T-helper 22 cell (primary cell): ENCODE measurements at places on chromosomes 4 and X.

DNA sequence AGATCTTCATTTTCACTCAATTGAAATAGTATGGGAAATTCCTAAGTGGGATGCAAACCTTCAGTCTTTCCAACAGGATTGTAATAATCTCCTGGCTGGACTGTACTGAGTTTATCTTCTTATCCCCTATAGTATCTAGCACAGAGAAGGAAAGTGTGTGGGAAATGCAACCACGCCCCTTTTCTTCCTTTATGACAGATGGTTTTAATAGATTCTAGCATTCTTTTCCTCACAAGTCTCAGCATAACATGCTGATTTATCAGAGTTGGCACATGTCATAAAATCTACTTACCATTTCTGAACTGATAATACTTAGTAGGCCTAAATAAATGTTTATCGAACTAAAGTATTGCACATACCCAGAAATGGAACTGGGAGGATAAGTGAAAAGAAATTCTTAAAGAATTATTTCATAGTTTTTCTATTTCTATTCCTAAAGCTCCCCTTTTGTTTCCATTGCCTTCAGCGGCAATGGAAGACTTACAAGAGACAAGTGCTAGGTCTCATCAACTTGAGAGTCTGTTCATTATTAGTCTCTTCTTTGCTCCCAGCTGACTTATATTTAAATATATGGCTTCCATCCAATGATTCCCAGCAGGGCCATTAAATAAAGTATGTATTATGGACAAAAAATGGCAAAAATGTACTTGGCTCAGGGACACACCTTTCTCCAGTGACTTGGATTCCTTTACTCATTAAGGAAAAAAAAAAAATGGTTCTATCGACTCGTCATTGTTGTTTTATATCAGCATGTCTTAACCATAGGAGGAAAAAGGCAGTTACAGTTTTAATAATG lies 484.5 kb downstream of the IL1RAPL1 start:
- DNase-seq: no peak

DNA sequence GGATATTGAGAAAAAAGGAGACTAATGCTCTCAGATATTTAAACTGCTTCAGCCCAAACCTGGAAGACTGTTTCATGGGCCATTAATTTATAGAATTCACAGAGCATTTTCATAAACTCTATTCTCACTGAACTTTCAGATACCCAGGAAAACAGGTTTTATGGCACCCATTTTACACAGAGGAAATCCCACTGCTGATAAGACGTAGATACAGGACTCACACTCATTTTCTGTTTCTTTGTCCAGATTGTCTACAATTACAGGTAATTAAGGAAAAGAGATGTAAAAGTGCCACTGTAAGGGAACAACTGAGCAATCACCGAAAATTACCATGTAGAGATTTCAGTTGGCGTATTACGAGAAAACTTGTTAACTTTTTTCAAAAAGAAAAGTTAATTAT lies 83.3 kb downstream of the FAM184B start:
- no peak for DNase-seq

DNA sequence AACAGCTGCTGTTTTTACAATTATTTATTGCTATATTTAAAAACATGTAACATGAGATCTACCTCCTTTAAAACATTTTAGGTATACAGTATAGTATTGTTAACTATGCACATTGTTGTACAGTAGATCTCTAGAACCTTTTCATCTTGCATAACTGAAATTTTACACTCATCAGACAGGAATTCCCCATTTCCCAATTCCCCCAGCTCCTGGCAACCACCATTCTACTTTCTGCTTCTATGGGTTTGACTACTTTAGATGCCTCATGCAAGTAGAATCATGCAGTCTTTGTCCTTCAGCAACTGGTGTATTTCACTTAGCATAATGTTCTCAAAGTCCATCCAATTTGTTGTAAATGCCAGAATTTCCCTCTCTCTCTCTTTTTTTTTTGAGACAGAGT lies 9.7 kb upstream of the LSM6 start:
- no peak for DNase-seq

DNA sequence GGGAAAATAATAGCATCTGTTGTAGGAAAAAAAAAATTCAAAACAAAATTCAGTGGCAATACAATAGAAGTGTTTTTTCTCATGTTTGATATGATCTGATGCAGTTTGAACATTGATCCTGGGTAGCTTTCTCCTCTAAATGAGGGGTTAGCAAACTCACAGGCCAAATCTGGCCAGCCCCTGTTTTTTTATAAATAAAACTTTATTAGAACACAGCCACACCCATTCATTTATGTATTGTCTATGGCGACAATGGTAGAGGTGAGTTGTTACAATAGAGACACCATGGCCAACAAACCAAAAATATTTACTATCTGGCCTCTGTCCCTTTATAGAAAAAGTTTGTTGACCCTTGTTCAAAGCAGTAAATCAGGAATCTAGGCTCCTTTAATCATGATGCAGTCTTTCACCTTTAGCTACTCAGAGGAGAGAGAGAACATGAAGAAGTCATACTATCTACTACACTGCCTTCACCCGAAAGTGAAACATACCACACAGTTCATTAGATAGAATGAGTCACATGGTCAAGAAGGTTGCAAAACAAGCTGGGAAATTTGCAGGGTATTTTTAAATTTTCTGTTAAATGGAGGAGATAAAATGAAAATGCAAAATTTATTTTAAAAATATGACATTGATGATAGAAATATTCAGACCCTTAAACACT lies 186.6 kb upstream of the MAOA start:
- DNase-seq: no peak

DNA sequence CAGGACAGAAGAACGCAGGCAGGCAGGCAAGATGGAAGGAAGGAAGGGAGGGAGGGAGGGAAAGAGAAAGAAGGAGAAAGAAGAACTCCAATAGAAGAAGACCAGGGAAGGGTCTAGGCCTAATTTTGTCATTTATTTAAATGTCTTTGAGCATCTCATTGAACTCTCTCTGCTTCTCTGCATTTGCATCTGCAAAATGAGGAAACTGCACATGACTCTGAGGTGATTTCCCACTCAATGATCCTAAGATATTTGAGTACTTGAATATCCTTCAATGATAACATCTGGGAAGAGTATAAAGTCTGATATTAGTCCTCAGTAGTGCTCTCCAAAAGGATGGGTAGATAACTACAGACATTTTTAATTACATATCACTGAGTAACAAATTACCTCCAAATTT lies 33.1 kb upstream of the RBPJ start:
- DNase-seq: no peak

DNA sequence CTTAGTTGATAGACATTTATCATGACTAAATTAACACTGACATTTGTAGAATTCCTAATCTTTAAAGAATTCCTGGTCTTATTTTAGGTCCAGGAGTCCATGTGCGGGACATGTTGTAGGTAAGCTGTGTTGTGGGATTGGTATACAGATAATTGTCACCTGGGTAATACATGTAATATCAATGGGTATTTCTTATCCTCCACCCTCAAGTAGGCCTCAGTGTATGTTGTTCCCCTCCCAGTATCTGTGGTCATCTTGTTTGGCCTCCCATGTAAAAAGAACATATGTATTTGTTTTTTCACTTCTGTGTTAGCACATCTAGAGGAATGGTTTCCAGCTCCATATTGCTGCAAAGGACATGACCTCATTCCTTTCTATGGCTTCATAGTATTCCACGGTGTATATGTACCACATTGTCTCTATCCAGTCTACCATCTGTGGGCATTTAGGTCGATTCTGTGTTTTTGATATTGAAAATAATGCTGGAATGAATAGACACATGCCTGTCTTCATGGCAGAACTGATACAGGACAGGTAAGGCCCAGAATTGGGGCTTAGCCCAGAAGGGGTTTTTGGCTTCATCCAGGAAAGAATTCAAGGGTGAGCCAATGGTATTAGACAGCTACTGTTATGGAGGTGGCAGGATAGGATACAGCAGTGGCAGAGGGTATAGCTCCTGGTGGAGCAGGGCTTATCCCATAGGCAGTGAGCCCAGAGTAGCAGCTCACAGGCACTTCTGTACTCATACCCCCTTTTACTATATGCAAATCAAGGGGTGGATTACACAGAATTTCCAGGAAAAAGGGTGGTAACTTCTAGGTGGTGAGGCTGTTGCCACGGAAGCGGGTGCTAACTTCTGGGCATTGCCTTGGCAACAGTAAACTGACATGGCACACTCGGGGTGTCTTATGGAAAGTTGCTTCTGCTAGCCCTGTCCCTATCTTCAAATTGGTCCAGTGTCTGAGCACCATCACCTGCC lies 66.1 kb upstream of the WDR1 start:
- no peak for DNase-seq

- DNase-seq: no peak
Measured at GRCh38 chrX:50000937-50001542, 78.6 kb downstream of the CLCN5 start.

DNA sequence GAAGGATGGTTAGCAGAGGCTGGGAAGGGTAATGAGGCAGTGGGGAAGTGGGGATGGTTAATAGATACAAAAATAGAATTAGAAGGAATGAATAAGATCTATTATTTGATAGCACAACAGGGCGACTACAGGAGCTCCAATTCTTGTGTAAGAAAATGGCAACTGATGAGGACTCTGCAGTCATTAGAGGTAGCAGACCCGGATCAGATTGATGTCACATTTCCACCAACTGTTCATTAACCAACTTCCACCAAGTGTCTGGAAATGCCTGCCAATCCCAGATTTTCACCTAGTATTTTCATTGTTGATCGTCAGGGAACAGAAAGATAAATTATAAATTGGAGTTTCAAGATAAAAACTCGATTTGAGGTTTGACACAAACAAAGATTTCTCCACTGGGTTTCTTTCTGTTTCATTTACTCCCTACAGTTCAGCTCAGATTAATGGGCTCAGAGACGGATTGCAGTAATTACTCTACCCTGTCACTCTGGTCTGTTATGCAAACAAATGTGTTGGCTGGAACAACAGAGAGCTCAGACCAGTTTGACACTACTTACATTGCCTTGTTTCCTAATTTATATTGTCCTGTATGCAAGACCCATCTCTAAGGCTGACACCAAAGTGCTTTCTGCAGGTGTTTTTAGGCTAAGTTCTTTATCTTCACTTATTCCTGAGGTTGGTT lies 909.2 kb upstream of the PRKX start:
- DNase-seq: no peak

- DNase-seq: no peak
Measured at GRCh38 chr4:141571362-141571761, 65.0 kb upstream of the IL15 start.

DNA sequence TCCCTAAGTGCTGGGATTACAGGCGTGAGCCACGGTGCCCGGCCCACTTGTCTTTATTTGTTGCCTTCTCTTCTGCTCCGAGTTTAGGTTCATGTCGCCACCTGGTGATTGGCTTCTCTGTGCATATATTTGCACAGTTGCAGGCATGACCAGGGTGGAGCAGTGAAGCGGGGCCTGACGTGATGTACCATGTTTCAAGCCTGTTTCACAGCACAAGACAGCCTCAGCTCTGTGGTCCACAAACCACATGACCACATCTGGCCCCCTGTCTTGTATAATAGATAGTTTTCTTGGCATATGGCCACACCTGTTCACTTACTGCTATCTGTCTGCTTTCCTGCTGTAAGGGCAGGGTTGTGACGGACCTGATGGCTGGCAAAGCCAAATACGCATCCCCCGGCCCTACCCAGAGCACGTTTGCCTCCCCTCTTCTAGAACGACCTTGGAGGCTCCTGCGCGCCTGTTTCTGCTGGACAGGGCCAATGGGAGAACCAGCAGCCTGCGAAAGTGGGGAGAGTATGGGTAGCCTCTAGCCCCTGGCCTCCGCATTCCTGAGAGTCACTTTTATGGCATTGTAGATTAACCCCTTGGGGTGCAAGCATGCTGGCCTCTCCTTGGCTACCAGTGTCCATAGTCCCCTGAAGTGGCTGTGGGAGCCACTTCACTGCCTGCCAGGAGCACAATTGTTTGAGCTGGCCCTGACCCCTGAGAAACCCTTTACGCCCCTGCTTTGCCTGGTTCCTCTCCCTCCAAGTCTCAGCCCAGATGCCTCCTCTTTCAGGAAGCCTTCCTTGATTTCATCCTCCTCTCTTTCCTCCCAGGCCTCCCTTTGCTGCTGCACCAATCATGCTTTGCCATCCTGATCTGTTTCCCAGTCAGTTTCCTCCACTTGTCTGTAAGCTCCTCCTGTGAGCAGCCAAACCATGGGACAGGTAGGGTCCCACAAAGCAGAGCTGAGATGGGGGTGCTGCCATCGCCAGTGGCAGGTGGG lies 6.0 kb upstream of the SH3TC1 start:
- DNase-seq: no peak

DNA sequence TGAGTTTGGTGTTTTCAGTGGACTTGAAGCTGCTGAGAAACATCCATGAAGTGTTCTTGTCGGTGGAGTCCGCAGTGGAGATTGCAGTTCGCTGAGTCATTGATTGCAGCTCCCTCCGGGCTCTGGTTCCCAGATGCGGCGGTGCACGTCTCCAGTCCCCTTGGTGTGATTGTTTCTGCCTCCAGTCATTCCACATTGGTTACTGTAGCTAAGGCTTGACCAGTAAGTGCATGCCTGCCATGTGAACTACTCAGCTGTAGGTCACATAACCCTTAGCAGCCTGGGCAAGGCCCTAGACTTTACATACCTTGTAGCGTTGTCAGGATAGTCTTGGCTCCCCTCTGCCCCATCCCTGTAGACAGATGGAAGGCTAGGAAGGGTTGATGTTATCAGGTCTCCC lies 53.8 kb upstream of the CLCN4 start:
- DNase-seq: no peak

DNA sequence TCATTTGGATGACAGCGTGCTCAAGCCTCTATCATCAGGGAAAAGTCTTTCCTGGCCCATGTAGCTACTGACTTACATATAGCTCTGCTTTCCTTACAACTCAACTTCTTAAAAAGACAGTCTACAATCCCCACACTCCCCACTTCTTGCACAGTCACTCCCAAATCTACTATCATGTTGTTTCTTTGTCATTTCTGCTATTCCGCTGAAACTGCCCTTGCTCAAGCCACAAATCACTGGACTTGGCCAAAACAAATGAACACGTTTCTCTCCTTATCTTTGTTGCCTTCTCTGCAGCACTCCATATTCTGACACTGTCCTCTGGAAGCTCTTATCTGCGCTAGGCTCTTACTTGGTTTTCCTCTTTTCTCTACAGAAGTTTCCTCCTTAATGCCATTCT lies 28.2 kb downstream of the GPRIN3 start:
- DNase-seq: no peak

DNA sequence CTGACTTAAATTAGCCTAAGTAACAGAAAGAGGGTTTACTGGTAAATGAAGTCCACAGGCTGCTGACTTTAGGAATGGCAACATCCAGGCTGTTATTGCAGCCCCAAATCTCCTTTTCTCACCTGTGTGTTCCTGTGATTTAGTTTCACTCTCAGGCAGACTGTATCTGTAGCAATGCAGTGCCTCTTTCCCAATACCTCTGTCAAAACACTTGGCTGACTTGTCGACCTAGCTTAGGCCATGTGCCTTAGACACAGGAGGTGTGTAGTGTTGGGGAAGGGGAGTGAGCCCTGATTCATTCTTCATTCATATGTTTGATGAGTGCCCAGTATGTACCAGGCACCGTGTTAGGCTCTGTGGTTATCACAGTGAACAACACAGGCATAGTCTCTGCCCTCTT lies 46.9 kb downstream of the JADE3 start:
- no peak for DNase-seq

GRCh38 chrX:1202251-1202650 lies 10.2 kb downstream of the CRLF2 start:
- no peak for DNase-seq

- DNase-seq: no peak
Measured at GRCh38 chr4:138190452-138190858, 51.7 kb downstream of the SLC7A11 start.
